ENCODE measurements at places on chromosomes 4 and X.

GRCh38 chrX:107324493-107325310 is 118.3 kb downstream of the DNAAF6 start:
- no peaks in the 10 kb centered on the region for H3K27me3 ChIP-seq
- no peak overlapping the region for H3K4me3 ChIP-seq
- no peaks in the 10 kb centered on the region for H3K36me3 ChIP-seq
- no peak overlapping the region for H3K27ac ChIP-seq
- no peaks in the 10 kb centered on the region for H3K4me1 ChIP-seq

GRCh38 chrX:12885508-12885907 is 18.6 kb downstream of the TLR7 start:
- no peaks in the 10 kb centered on the region for H3K27me3 ChIP-seq
- no peak overlapping the region for H3K4me3 ChIP-seq
- H3K4me1 ChIP-seq = peaks cover 12% of the 10 kb centered on the region
- no peak overlapping the region for H3K27ac ChIP-seq
- H3K36me3 ChIP-seq = no peaks in the 10 kb centered on the region

GRCh38 chrX:98931216-98931615 is 1478.9 kb downstream of the PCDH19 start:
- no peaks in the 10 kb centered on the region for H3K4me1 ChIP-seq
- no peaks in the 10 kb centered on the region for H3K36me3 ChIP-seq
- no peak for DNase-seq
- no peak overlapping the region for H3K27ac ChIP-seq

GRCh38 chr4:156295676-156296195 is 342.1 kb upstream of the CTSO start:
- H3K36me3 ChIP-seq = no peaks in the 10 kb centered on the region
- no peak overlapping the region for H3K27ac ChIP-seq
- H3K4me3 ChIP-seq = no peak overlapping the region
- no peaks in the 10 kb centered on the region for H3K4me1 ChIP-seq
- DNase-seq = no peak

- H3K4me3 ChIP-seq = no peak overlapping the region
- no peaks in the 10 kb centered on the region for H3K4me1 ChIP-seq
- no peak for DNase-seq
- H3K27me3 ChIP-seq = no peaks in the 10 kb centered on the region
- no peak overlapping the region for H3K27ac ChIP-seq
Observed at GRCh38 chr4:32932156-32932555, 2212.0 kb downstream of the PCDH7 start.

GRCh38 chr4:92241094-92241493 is 62.7 kb upstream of the GRID2 start:
- H3K27ac ChIP-seq = no peak overlapping the region
- H3K4me1 ChIP-seq = no peaks in the 10 kb centered on the region
- H3K27me3 ChIP-seq = no peaks in the 10 kb centered on the region
- no peaks in the 10 kb centered on the region for H3K36me3 ChIP-seq

DNA sequence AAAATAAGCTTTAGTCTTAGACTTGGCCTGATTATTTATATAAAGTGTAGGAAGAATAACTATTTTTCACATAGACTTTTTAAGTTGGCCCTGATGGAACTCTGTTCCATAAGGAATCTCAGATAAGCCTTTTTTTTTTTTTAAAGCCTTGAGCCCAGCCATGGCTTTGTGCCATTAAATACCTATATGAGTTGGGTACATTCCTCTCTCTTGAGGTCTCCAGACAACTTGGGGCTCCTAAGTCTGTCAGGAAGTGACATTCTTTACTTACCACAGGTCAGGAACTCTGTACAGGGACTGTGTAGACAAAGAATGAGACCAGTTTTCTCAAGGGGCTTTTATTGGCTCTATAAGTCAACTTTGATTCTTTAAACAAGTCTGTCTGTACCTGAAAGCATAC is 27.1 kb upstream of the IGFBP7 start:
- no peaks in the 10 kb centered on the region for H3K4me1 ChIP-seq
- no peak for DNase-seq
- H3K4me3 ChIP-seq = no peak overlapping the region

- no peak overlapping the region for H3K4me3 ChIP-seq
- no peak overlapping the region for H3K27ac ChIP-seq
- no peaks in the 10 kb centered on the region for H3K36me3 ChIP-seq
- no peaks in the 10 kb centered on the region for H3K4me1 ChIP-seq
Observed at GRCh38 chr4:82578935-82579334, 17.1 kb upstream of the TMEM150C start.

DNA sequence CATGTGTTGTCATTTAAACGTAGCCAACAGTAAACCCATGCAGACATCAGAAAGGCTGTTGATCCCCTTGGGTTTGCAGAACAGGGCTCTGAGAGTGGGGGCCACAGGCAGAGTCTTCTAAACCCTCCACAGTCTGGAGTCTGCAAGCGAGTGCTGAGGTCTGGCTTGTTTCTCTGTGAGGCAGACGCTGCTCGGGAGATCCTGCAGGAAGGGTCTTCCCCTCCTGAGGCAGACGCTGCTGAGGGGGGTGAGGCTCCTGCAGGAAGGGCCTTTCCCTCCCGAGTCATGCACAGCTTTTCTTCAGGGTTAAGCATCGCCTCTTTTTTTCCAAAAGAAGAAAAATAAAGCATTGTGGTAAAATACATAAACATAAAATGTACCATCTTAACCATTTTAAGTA is 17.1 kb upstream of the PDE6B start:
- no peaks in the 10 kb centered on the region for H3K36me3 ChIP-seq
- H3K4me1 ChIP-seq = peaks cover 11% of the 10 kb centered on the region
- peaks cover 12% of the 10 kb centered on the region for H3K27me3 ChIP-seq
- no peak for DNase-seq
- no peak overlapping the region for H3K4me3 ChIP-seq
- no peak overlapping the region for H3K27ac ChIP-seq

DNA sequence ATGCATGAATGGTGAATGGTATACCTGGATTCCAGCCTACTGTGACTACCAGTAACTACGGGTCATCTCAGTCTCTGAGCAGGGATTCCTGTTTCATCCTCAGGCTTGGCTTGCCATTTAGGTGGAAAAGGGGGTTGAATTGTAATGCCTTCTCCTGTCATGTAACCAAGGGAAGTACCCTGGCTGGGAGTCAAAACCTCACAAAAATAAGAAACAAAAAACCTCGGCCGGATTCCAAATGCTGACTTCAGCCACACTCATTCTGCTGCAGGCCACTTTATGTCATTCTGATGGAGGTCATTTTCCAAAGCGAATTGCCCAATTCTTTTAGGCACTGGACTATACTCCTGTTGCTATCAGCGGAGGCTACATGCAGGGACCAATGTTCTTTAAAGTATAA is 324.7 kb downstream of the LDB2 start:
- no peaks in the 10 kb centered on the region for H3K4me1 ChIP-seq
- no peak for DNase-seq
- H3K27ac ChIP-seq = no peak overlapping the region
- no peak overlapping the region for H3K4me3 ChIP-seq
- H3K27me3 ChIP-seq = no peaks in the 10 kb centered on the region
